ENCODE measurements at places on chromosomes 1 and 21. TPM values are rescaled to one million over a fixed set of nuclear protein-coding genes. Genes with fewer than 3 reads are reported as not detected.

CATSPERE gene
- 0.09 TPM for total RNA-seq

SLFNL1 gene
- total RNA-seq: 0.09 TPM

OR2T35 gene
- total RNA-seq: not detected

IRF6 gene
- total RNA-seq: 0.12 TPM

MINDY1 gene
- total RNA-seq: 3.3 TPM

ARMH1 gene
- total RNA-seq: 0.93 TPM

ANKRD34A gene
- total RNA-seq: 0.11 TPM

KCNE1 gene
- not detected for total RNA-seq
